ENCODE measurements at places on chromosomes 4 and X.

DNA sequence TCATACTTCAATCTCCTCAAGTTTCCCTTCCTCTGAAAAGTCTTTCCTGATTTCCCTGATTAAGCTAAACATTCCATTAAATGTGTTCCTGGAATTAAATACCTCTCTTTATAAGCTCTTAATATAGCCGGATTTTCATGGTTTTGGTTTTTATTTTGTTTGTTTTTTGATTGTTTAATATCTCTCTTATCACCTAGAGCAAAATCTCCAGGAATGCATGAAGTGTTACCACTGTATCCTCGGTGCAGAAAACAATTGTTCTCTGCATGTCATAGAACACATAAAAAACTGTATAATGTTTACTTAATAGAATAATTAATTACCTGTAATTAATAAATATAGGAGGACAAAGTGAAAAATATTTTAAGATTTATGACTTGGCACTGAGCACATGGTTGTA lies 86.2 kb downstream of the PCDH18 start:
- no peak for DNase-seq

DNA sequence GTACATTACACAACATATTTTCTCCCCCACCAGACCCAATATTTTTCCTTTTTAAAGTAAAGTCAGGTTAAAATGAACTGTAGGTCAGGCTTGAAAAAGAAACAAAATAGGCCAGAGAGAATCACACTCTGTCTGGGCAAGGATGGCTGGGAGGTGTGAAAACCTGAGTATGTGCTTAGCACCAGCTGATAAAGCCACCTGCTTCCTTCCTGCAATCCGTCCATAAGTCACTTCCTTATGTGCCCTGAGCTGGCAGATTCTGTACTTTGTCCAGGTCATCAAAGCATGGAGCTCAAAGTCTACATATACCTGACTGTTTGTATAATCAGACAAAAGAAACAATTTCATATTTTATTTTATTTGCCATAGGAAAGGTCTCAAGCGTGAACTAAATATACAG lies 37.7 kb downstream of the ANTXR2 start:
- no peak for DNase-seq

- no peak for DNase-seq
These were observed 100.2 kb downstream of the MAB21L2 start for GRCh38 chr4:150682126-150682525.

- no peak for DNase-seq
These were observed 115.2 kb upstream of the LNX1 start for GRCh38 chr4:53706422-53707032.

- DNase-seq: no peak
These were observed 956 bp downstream of the TMEM154 start for GRCh38 chr4:152678841-152679240.

DNA sequence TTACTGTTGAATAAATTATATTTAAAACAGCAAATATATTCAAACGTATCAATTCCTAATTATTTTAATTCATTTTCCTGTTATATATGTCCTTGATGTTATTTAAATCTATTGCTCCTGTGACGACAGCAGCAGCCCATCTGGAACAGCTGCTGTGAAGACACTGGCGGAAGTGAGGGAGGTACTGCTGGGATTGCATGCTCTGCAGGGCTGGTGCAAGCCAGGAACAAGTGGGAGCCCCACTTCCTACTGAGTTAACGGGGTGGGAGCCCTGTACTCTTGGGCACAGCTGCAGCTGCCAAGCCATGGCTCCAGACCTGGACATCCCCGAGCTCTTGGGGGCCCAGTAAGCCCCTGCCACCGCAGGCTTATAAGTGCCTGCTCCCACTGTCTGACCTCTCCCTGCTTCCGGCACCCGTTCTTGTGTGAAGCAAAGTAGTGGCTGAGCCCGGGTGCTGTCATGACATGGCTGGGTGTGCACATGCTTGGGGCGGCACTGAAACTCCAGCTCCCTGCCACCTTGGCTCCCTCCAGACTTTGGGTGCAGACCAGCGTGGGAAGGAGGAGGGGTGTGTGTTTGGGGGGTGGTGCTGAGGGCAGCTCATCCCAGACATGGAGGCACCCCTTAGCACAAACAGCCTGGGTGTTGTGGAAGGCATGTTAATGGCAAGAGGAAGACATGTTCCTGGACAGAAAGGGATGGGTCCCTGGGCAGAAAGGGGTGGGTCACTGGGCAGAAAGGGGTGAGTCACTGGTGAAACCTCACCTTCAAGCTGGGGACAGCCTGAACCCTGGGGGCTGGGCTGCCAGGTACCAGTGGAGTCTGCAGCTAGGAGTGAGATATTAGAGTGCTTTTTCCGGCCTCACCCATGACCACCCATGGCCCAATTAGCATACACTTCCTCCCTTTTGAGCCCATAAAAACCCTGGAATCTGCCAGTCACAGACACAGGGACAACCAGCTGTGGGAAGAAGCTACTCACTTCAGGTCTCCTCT lies 1981.3 kb upstream of the IGFBP7 start:
- DNase-seq: no peak

GRCh38 chrX:108397627-108398391 lies 40.4 kb downstream of the COL4A6 start:
- no peak for DNase-seq

- DNase-seq: no peak
These were observed 80.8 kb downstream of the ANKRD50 start for GRCh38 chr4:124631760-124632159.

DNA sequence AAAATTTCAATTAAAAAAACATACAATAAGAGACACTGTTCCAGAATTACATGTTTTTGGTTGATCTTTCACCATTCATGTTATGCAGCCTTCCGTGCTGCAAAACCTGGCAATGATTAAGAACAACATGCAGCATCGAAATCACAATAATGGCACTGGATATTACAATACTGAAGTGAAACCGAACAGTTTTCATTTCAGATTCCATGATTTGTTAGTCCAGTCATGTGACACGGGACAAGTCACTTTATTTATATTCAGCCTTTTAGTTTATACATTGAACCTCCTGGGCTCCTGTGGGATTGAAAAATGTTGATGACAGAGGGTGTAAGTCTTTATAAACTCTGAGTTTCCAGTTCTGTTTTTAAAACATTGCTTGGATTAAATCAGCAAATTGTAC lies 142.5 kb upstream of the TTC29 start:
- no peak for DNase-seq

GRCh38 chr4:120053911-120054310 lies 12.7 kb downstream of the MAD2L1 start:
- no peak for DNase-seq

DNA sequence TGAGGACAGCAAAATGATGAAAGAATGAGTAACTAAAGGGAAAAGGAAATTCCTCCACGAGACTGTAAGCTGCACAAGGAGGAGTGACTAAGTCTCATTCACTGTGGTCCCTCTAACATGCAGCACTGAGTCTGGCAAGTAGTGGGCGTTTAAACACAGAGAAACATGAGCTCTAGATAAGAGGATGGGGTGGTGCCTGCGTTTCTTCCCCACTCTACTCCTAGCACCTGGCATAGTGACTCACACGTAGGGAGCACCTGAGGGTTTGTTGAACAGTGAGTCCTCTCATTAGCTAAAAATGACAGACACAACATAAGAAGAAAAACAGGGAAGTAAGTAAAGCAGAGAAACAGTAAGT lies 105.8 kb upstream of the CBR4 start:
- DNase-seq: no peak

DNA sequence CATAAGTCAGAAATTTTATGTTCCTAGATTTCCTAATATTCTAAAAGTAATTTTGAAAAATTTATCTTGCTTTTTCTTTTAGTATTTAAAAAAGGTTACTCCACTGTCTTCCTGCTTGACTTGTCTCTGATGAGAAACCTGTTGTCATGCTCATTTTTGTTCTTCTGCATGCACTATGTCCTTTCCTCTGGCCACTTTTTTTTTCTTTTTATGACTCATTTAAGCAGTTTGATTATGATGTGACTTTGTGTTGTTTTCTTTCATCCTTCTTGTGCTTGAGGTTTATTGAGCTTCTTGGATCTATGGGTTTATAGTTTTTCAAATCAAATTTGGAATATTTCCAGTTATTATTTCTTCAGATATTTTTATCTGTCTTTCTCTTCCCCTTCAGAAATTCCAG lies 12.0 kb upstream of the UFSP2 start:
- DNase-seq: no peak

DNA sequence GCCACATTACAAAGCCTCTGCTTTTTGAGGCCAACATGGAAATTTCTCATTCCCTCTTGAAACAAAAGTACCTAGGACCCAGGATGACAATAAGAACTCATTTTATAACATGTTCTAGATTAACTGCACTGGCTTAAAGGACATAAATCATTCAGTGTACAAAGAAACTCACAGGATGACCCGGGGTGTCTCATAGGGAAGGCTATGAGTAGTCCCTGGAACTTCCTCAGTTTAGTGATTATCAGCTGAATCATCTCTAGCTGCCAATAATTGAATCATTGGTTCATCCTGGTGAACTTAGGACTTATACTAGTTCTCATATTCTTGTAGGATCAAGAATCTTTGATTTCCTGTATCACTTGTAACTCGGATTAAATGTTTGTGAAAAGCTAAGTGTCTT lies 95.8 kb upstream of the WDR1 start:
- DNase-seq: no peak

- no peak for DNase-seq
These were observed 3.5 kb downstream of the GUCY1B1 start for GRCh38 chr4:155762334-155762733.

- DNase-seq: no peak
These were observed 148.5 kb downstream of the DHRSX start for GRCh38 chrX:2351999-2352995.

DNA sequence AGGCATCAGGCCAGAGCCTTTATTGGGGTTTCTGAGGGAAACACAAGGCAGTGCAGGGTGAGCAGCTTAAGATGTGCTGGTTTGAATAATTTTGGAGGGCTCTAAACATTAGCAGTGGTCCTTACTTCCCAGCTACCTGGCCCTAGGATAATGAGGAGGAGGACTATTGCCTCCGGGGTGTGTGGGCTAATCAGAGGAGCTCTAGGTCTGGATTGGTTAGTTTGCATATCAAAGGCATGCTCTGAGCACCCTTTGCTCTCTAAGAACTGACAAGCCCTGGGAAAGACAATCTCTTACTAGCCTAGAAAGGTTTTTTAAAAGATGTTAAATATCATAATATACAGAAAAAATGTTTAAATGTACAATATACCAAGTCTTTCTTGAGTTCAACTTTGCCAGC lies 58.4 kb downstream of the RXFP1 start:
- no peak for DNase-seq

- no peak for DNase-seq
These were observed 208.9 kb downstream of the FAM47A start for GRCh38 chrX:33923262-33923661.

DNA sequence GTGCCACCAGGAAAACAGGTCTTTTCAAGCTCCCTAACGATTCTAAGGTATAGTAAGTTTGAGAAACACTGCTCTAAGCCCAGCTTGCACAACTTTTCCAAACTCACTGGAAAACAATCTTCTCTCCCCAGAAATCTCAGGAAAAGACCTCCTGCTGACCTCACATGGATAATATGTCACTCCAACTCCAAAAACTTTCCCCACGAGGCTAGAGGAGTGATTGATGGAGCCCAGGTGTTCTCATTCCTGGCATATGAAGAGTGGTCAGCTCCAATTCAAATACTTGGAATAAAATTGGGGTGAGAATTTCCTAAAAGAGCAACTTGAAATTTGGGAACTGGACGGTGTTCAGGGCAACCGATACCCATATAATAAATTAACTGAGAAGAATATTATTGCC lies 299.9 kb downstream of the PPP4R3C start:
- DNase-seq: no peak

GRCh38 chrX:49176421-49177326 lies 5.0 kb downstream of the PLP2 start:
- DNase-seq: no peak

DNA sequence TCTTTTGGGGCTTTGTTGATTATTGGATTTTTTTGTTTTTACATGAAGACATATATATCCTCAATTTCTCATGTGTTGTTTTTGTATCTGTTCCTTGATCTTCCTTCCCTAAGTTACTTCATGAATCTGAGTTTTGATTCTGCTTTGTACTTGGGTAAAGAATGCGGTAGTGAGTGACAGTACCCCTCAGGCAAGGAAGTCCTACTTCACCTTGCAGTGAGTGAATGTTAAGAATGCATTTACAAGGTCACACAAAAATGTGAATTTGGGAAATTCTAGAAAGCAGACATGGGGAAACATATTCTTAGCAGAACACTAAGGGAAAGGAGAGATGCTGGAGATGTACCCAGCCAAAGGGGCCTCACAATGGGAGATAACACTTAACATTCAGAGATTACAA lies 373.1 kb upstream of the LCORL start:
- no peak for DNase-seq

DNA sequence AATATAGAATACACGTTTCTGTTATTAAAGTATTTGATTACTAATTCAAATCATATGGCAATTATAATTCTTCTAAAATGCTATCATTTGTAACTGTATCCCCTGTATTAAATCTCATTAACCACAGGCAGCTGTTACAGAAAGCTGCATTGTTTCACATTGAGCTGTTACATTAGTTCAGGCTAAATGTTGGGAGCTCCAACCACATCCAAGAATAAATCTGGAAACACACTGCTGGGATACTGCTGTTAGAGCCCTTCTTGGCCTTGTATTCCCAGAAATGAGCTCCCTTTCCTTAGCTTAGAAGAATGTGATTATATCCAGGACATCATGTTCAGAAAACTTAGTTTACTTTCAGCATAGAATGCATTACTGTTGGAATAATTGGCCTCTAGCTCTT lies 48.2 kb downstream of the GUCY1B1 start:
- no peak for DNase-seq

- no peak for DNase-seq
These were observed 59.8 kb downstream of the ABCB7 start for GRCh38 chrX:75096331-75096730.

- DNase-seq: no peak
These were observed 223.4 kb downstream of the SHROOM3 start for GRCh38 chr4:76658231-76659102.

- no peak for DNase-seq
These were observed 51.7 kb downstream of the GASK1B start for GRCh38 chr4:158121161-158121579.

- DNase-seq: no peak
These were observed 563.5 kb downstream of the PCDH7 start for GRCh38 chr4:31283679-31284078.

DNA sequence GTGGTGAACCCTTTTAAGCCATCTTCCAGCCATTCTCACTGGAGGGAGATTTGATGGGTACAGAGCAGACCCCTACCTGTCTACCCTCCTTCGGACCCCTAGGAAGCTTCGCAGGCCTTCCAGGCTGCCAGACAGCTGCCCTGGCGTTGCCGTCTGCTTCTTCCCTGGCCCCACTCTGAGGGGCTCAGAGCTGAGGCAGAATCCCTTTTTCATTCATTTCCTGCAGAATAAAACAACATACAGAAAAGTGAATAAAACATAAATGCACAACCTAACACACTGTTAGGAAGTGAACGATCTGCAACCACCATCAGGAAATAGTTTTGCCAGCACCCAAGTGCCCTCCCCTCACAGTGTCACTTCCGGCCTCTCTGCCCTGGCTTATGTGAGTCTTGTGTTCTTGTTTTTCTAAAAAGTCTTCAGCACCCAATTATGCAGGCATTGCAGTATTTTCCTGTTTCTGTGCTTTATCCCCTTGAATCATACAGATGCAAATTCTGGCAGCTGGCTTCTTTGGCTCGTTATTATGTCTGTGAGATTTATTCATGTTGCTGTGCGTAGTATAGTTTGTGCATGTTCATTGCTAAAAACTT lies 5.6 kb upstream of the ADD1 start:
- DNase-seq: peak; percentile 54

Measured in stimulated activated CD4-positive, alpha-beta T cell treated with anti-CD3 and anti-CD28 coated beads, TNF-alpha, amount 100 ng/mL, for 24 hours (primary cell).